ENCODE measurements at places on chromosomes 11 and 22.

DNA sequence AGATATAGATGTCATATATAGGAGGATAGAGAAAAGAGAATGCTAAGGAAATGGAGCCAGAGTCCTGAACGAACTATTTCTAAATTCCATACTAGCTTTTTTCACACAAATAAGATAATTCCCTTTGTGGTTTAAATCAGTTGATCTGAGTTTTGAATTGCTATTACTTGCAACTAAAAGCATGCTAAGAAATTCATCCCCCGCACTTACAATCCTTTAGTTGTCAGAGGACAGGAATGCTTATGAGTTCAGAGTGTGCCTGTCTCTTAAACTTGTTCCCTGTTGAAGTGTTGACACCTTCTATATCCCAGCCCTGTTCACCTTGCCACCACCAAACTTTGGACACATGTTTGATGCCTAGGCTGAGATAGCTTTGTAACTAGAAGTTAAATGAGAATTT is 406.2 kb downstream of the METTL15 start:
- no peak for DNase-seq

DNA sequence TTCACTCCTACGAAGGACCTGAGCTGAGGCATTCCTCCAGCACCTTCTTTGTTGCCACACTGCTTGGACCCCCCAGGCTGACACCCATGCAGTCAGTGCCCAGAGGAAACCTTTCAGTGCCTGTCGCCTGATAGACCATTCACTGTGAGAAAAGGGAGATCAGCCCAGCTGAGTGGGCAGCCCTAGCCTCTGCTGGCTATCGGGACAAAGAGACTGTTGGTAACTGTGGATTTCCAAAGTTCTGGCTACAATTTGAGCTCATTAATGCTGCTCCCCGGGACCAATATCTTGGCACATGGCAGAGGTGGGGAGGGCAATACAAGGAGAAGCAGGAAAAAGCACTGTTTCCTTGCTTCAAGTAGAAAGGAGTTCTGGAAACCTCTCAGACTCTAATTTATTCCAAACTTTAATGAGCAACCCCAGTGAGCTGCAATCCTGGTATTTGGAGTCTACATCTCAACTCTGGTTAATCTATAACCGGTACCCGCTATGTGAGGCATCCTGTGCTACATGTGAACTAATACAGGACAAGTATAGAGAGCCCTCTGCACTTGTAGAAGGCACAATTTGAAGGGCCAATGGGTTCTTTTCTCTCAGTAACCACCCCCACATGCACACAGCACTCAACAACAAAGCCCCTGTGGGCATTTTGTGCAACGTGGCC is 200.7 kb upstream of the NCAM1 start:
- DNase-seq, result no peak

- no peak for DNase-seq
Observed at GRCh38 chr11:1863352-1864216, 10.7 kb downstream of the LSP1 start.

GRCh38 chr11:109350091-109350490 is 71.9 kb upstream of the C11orf87 start:
- no peak for DNase-seq

DNA sequence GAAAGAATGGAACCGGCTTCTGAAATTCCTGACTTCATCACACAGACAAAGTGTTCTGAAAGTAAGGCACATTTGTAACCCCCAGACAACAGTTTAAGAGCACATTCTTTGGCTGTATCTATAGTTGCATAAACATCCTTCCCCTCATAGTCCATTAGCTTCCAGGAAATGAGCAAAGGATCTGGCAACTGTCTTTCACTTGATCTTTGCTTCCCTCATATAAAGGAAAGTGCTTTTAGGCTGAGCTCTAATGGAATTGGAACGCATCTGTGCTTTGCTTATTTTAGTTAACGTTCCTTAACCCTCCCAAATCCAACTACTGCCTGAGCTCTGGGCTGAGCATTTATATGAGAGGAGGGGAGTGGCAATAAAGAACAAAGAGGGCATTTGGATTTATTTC is 76.9 kb upstream of the API5 start:
- peak; percentile 44 for DNase-seq

DNA sequence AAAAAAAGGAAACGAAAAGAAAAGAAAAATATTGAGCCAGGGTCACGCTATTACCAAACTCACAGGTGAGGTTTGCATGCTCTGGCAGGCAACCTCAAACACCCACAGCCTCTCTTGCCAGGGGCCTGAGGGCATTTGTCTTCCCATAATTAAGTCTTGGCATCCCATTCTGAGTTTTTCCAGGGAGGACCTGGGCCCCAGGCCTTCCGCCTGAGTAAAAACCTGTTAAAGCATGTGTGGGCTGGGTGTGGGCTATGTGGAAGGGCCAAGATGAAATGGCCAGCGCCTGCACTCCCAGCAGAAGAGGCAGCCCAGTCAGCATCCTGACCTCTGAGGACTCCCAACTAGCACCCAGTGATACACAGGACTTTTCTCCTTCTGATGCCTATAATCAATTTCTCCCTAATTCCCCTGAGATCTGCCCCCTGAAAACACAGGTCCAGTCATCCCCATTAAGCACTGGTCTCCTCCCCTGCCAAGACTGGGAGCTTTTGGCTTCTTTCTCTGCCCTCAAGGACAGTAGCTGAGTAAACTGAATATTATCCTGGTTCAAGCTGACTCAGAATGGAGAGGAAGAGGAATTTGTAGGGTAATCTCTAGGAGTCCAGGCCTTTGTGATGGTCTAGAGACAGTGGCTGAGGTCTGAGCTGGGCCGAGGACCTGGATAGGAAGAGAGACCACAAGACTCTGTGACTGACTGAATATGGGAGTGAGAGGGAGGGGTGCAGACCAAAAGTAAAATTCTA is 35.6 kb upstream of the ACER3 start:
- no peak for DNase-seq

GRCh38 chr11:75577207-75577606 is 15.2 kb downstream of the SERPINH1 start:
- DNase-seq, result no peak

GRCh38 chr11:2825889-2826678 is 59.5 kb downstream of the CDKN1C start:
- peak; percentile 64 for DNase-seq

DNA sequence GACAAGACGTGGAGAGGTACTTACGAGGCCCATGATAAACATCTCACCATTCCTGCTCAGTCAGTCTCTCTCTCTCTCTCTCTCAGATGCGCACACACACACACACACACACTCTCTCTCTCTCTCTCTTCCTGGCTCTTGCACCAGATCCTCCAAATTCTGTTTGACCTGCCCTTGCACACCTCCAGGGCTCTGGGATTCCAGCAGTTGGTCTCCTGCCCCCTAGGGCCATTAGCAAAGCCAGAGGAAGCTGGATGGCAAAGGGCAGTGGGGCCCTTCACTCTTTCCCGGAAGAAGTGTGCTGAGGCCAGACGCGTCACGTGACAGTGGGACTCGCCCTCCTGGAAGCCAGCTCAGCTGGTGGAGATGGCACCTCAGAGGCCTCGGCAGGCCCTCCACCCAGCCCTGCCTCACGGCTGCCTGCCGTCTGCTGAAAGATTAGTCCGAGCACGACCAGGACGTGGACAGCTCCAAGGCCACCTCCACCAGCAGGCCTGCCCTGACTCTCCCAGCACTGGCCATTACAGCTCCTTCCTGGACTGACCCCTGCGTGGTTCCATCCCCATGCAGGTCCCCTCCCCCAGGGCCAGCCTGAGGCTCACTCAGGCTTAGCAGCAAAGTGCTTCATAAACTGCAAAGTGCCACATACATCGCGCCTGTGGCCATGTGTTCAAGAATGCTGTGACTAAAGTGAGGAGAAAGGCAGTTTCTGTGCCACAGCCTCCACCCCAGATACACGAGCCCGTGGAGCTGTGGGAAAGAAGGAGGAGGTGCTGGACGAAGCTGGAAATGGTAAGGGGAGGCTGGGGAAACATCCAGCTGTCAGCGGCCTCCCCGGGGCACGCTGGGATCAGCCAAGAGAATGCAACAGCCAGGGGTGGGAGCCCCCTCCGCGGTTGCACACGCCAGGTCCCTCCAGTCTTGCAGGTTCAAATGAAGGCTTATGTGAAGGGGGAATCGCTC is 3.7 kb downstream of the PDGFB start:
- no peak for DNase-seq

DNA sequence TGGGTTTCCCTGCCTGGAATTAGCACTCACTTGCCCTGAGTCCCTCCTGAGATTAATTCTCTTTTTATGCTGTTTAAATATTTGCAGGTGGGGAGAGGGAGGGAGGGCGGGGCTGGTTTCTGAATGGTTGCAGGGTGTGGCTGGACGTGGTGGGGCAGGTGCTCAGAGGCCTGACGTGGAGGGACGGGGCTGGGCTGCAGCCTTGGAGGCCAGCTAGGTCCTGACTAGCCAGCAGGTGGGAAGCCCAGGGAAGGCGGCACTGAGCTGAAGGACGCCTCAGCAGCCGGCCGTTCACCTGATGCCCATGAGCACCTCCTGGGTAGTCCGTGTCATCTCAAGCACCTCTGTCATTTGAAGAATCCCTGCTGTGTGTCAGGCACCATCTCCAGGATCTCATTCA is 21.3 kb downstream of the SGSM1 start:
- DNase-seq, result no peak
